Suppressor macrophage treated with lipopolysaccharide for 1 hour (primary cell): ENCODE measurements at places on chromosomes 12 and 14.
A peak's percentile ranks its signal among the peaks of the same experiment; 100 is the strongest.

DNA sequence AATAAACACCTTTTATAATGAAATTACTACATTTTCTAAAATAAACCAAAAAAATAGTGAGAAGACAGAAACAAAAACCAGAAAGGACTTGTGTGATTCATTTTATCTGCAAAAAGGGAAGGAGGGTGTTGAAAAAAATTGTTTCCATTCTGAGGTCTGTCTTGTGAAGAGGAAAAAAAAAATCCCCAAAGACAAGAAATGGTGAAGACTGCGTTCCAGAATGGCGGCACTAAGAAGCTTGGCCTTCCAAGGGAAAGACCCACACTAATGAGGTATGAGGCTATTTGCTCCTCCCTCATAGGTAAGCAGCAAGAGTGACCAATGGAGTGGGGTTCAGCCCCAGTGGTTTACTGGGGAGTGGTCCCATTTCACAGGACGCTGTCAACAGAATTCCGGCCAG, 35.0 kb downstream of the GNPTAB start:
- DNase-seq = peak; percentile 87

- DNase-seq = no peak
These were observed 19.1 kb upstream of the DGLUCY start for GRCh38 chr14:91094772-91095171.

DNA sequence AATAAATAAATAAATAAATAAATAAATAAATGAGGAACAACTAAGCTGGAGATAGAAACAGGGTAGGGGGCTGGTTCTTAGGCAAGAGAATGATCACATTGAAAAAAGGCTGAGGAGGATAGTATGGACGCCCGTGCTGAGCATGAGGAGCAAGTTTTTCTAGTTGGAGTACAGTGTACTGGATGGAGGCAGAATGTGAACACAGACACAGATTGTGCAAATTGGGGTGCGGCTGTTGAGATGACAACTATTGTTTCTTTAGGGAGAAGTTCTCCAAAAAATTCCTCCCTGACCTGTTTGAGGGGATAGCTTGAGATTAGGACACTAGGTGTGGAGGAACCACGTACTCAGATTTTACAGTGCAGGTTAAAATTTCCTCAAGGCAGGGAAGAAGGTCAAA, 979 bp upstream of the BIN2 start:
- DNase-seq = peak; percentile 27

DNA sequence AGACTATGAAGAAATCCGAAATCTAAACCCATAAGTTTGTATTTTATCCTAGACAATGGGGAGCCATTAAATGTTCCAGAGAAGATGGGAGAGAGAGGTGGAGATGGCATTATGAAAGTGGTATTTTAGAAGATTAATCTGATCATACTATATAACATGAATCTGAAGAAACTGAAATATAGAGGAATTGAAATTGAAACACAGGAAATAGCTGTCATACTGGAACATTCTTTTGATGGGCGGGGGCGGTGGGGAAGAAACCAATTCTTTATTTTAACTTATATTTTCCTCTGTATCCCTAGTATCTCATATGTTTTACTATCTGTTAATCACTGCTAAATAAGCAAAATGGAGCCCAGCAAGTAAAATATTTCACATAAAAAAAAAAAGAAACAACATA, 27.0 kb upstream of the FOXN3 start:
- peak; percentile 78 for DNase-seq

- DNase-seq = no peak
These were observed 16.6 kb downstream of the CCND2 start for GRCh38 chr12:4289998-4290790.

DNA sequence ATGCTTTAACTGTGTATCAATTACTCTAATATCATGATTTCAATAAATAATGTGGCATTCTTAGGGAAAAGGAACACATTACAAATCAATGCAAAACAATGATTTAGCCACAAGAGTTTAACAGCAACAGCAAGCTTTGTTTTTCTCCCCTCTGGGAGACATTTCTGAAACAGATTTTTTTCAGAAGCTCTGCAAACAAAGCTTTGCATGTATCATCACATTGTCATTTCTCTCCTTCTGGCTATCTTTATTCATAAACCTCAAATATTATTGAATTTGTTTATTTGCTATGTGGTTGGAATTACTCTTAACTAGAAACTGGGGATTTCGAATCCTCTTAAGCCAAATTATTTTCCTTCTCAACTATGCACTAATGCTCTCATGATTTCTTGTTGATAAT, 278.4 kb upstream of the ATXN7L3B start:
- DNase-seq = no peak

DNA sequence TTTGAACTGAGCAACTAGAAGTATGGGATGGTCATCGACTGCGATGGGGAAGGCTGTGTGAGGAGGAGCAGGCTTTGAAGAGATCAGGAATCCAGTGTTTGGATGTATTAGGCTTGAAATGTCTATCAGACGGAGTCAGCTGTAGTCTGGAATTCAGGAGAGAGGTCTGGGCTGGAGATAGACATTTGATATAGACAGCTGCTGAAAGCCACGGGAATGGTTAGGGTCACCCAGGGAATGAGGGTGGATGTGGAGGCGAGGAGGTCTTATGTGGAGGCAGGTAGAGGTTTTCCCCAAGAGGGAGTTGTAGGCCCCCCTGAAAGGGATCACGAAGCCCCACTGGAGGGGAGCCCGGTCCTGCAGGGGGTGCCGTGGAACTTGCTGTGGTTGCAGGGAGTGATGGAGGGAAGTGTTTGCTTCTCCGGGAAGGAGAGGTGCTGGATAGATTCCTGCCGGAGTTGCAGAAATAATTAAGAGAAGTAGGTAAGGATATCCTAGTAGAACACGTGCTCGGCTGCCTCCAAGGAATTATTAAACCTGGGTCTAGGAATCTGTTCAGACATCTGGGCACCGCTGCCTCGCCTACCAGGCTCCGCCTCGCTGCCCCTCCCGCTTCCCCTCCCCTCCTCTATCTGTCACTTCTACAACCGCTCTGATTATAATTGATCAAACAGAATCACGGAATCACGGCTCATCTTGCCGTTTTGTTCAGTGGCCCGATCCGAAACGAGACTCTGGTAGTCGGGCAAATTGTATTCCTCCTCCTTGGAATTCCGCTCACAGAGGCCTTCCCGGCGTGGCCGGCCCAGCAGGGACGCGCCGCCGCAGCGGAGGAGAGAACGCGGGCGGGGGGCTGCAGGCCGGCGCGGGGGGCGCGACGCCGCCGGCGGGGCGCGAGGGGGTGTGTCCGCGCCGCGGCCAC, 826 bp upstream of the CACNA1C start:
- no peak for DNase-seq

GRCh38 chr12:108907839-108908351, 28.0 kb downstream of the DAO start:
- DNase-seq = peak; percentile 80

- no peak for DNase-seq
These were observed 7.8 kb upstream of the OTUB2 start for GRCh38 chr14:94018308-94018707.

GRCh38 chr12:42023733-42024494, 120.8 kb downstream of the GXYLT1 start:
- peak; percentile 82 for DNase-seq

- DNase-seq = peak; percentile 8
These were observed 41.4 kb downstream of the NOC4L start for GRCh38 chr12:132185705-132186104.

DNA sequence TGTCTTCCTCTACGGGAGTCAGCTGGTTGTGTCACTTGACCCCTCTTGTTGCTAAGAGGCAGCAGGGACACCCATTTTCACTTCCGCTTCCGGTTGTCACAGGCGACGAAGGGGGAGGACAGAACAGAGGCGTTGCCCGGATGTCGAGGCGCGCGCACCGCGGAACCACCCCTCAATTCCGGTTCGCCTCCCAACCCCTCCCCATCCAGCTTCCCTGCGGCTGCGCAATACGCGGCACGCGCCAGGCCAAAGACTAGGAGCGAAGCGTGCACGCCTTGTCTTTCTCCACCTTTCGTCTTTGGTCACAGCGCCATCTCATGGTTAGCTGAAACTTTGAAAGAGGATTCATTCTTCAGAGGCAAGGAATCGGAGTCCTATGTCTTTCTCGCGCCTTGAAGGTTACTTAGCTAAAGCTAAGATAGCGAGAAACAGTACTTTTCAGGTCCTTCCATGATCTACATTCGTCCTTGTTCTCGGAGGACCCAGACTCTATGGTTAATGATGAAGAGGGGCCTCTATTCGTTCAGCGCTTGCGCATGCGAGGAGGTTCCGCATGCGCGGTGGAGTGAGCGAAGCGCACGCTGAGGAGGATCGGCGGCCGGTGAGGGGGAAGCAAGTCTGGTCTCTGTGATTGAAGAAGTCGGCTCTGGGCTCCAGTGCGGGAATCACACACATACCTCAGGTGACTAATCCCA, at the start of the genes ATP6V1D and EIF2S1:
TSS of gene ATP6V1D (minus strand) at position 30 of the 695 bp plus-strand sequence. CDS start 106 bp downstream, outside the sequence.
TSS of gene EIF2S1 (plus strand) at position 554 of the 695 bp plus-strand sequence. CDS start 4,440 bp downstream, outside the sequence.
- peak; percentile 100 for DNase-seq

DNA sequence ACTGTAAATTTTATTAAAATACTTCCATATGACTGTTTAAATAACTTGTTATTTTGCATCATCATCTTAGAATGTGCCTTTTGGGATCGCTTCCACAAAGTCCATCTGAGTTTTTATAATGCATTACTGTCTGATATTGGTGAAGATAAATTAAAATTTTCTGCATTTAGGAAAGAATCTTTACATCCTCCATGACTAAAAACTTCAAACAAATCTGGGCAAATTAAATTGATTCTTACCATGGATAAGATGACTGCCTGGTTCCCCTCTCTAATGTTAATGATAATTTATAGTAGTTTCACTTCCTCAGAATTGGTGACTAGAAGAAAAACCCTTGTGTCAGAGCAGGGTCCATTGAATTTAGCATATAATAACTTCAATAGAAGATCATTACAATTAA, 94.7 kb upstream of the SLC38A4 start:
- peak; percentile 64 for DNase-seq

DNA sequence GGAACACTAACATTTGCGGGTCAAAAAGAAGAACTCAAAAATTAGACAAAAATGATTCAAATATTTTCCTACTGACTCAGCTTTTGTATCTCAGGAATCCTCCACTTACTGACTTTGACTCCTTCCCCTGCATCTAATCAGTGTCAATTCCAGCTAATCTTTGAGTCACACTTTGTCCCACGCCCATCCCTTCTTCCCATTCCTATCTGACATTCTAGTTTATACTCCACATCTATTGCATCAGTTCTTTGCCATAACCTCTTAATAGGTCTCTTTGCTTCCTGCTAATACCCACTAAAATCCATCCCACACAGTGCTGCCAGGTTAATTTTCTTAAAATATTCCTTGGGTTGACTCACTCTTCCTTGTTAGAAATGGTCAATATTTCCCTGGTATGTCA, 19.1 kb downstream of the BBS10 start:
- no peak for DNase-seq

DNA sequence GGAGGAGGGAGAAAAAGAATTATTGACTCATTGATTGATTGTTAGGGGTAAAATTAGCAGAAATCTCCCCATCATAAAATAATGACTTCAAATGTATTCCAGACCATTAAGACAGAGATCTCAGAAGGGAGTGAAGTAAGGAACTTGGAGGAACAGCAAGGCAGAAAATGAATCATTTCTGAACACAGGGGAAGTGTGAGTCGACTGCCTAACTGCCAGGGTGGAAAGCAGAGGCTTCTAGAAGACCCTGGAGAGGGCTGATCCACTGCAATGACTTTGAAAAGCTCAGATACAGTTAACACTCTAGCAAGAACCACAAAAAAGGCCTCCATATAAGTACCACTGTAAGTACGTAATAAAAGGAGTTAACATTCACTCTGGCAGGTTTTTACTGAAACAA, 9.7 kb downstream of the GLTP start:
- peak; percentile 52 for DNase-seq

DNA sequence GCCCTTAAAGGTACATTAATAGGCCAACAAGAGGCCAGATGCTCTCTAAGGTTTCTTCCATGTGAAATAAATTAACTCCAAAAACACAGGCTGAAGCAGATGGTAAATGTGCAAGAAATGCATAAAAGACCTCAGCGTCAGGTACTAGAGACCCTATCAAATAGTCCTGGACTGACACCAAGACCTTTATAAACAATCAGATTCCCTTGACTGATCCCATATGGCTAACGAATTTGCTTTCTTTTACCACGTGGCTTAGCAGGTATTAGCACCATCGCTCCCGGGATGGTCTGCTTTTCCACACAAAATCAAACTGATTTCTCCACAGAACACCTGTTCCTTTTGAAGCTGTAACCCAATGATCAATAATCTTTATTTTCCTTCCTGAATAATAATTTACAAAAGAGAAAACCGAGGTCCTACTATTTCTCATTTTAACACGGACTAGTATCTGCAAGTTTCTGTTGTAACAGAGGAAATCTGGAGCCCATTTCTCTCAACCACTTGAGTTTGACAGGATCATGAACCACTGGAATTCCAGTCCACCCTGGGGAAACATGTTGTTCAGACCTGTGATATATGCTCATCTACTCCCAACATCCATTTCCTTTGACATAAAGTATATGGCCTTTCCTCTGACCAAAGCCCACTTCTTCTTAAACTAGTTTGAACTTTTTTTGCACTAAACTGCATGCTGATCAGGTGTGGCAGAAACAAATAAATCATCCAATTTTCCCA, 48.2 kb upstream of the DAAM1 start:
- DNase-seq = no peak

DNA sequence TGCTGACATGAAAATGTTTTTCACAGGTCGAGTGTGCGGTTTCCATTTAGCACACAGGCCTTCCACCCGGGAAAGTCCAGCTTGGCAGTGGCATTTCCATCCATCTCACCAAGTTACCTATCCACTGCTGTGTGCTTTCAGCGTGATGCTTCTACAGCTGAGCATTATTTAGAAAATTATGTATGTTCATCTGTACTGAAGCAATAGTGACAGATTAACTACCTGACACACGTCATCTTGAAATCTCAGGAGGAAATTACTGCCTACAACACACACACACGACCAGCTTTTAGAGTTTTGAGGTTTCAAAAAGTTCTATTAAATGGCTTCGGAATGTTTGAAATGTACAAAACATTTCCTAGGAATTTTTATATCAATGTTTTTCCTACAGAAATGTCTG, 39.4 kb downstream of the IFNG-AS1 start:
- DNase-seq = no peak
